SK-N-MC (cell line): ENCODE measurements at places on chromosomes 12 and 14.

DNA sequence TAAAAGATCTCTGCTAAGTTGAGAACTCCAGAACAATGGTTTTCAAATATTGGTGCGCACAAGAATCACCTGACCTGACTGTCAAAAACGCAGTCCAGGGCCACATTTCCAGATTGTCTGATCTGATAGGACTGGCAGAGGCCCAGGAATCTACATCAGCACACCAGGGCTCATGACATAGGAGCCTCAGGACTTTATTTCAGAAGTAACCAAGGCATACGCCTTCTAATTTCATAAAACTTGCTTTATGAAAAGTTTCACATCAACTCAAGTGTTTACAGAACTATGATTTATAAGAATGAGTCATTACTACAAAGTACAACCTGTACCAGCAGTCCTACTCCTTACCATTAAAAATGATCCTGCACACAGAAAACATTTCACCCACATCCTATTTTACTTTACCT, 47.7 kb upstream of the PTPRO start:
- no peak for DNase-seq

DNA sequence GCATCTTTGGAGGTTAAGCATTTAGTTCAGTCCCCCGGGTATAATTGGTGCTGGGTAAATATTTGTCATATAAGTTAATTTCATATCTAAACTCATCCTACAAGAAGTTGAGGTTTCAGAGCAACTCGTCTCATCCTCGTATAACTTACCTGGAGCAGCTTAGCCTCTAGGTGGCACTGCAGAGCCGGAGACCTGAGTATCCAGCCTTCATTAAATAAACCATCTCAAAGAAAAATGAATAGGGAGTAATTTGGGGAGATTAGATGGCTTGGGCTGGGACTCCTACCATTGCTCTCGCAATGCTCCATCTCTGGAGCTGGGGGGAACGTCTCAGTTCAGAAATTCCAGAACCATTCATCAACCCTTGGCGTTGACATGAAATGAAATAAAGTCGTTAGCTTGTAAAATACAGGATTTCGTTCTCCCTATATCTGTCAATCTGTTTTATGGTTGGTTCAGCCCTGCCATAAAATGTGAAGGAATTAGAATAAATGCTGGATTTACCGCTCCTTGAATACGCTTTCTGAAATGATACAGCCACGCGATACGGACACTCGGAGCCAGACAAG, 122.9 kb upstream of the TMEM132D start:
- no peak for DNase-seq

DNA sequence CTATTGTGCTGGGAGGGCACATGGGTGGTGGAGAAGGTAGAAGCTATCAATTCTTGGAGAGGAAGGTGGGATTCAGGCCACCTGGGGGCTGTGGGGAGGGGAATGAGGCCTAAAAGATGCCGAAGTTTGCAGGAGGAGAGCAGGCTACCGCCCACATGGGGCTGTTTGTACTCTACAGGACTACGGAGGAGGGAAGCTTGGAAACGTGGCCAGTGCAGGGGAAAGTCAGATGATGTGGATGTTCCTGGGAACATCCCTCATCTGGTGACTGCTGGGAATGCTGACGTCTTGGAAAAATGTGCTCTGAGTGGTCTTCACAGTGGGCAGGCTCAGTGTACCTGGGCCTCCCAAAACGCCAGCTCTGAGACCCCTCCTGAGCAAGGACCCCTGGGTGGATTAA, 78.5 kb downstream of the TNFAIP2 start:
- DNase-seq = no peak

GRCh38 chr14:90440021-90440451, 43.2 kb downstream of the CALM1 start:
- DNase-seq = no peak

GRCh38 chr14:24673059-24673458, 39.1 kb upstream of the GZMB start:
- DNase-seq = no peak

DNA sequence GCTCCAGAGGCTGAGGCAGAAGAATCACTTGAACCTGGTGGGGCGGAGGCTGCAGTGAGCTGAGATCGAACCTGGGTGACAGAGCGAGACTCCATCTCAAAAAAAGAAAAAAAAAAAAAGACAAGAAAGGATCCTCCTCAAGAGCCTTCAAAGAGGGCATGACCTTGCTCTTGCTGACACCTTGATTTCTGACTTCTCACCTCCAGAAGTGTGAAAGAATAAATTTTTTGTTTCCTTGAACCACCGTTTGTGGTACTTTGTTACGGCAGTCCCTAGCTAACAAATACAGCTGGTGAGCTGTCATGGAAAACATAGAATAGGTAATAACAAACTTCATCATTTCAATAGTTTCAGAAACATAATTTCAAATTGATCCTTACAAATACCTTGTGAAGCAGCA, 1.9 kb upstream of the ACTR10 start:
- no peak for DNase-seq

- no peak for DNase-seq
Measured at GRCh38 chr12:103956509-103957027, 9.1 kb upstream of the TDG start.

DNA sequence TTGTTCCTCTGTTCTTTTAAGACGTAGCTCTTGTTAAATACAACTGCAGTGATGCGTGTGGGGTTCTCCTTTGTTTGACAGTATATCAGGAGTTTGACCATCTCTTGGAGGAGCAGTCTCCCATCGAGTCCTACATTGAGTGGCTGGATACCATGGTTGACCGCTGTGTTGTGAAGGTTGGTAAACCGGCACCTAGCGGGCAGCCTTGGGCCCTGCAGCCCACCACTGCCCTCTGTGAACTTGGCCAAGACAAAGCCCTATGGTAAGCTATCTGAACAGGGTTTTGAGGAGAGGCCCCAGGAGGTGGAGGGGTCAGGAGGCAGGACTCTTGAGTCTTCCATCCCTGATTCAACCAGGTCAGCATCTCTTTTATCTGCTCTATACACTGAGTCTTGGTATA, 54.6 kb upstream of the RIC8B start:
- DNase-seq = no peak

DNA sequence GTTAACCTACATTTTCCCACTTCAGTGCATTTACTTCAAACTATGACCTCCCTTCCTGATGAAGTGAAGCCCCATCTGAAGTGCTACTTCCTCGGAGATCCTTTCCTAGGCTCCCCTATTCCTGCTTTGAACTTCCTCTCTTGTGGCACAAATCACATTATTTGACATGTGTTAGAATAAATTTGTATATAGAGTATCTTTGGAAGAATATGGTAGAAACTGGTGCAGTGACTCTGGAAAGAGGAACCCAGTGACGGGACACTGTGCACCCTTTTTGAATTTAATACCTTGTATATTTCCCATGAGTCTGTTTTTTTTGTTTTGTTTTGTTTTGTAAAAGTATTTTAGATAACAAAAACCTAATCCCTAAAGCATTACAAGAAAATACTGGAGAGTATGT, 66.4 kb upstream of the SRSF5 start:
- no peak for DNase-seq

GRCh38 chr12:6110006-6110405, 14.5 kb downstream of the VWF start:
- DNase-seq = no peak

DNA sequence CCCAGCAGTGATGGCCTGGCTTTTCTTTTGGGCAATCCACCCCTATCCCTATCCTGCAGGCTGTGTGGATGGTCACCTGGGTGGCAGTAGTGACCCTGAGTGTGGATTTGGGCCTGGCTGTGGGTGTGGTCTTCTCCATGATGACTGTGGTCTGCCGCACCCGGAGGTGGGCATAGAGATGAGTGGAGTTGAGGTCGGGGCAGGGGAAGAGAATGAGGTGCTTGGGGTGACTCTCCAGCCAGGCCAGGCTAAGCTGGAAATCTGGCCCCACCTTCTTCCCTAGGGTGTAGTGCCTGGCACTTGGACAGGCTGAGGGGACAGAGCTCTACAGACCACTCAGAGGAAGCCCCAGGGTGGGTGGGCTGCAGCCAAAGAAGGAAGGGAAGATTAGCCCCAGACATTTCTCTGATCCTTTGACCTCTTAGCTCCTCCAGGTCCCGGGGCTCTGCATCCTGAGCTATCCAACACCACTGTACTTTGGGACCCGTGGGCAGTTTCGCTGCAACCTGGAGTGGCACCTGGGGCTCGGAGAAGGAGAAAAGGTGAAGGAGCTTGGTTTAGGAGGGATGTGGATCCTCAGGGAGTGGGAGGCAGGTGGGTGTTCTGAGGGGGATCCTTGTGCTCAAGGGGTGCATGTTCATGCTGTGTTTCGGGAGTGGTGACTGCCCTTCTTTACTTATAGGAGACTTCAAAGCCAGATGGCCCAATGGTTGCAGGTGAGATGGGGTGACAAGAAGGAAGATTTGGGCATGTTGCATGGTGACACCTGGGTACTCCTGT, 8.4 kb downstream of the B4GALNT1 start:
- no peak for DNase-seq
